ENCODE measurements at places on chromosomes 6 and 20.

GRCh38 chr6:167579806-167580618, 246.7 kb upstream of the AFDN start:
- DNase-seq, result no peak

DNA sequence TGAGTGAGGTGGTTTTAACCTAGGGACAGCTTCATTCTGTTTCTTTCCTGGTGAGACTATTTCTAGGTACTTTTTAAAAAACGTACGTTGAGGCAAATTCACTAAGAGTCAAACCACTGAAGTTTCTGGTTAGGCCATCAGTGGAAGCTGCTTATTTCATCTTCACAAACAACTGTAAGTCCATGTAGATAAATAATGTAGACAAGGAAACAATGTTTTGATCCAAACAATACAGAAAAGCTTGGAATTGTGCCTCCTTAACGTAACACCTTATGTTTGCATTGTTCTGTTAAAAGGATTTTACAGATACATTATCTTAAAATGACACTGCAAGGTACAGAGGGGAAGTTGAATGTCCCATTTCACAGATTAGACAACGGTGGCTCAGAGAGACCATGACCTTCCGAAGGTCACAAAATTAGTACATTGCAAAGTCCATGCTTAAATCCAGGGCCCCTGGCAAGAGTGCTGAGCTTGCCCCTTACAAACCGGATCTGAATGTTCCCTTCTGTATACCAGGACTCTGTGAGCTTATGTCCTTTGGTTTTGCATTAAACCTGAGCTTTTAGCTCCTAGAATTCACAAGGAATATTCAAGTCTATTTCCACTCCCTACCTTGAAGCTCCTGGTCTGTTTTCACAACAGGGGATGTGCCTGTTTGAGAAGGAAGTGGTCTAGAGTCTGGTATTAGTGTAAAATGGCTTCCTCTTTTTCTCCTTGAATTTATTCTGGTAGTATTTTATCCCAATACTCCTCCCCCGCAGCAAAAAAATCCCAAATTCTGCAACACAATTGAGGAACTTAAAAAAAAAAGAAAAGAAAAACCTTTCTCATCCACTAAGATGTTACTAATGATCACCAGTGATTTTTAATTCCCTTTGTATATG, 28.9 kb upstream of the ZNF217 start:
- DNase-seq, result no peak

DNA sequence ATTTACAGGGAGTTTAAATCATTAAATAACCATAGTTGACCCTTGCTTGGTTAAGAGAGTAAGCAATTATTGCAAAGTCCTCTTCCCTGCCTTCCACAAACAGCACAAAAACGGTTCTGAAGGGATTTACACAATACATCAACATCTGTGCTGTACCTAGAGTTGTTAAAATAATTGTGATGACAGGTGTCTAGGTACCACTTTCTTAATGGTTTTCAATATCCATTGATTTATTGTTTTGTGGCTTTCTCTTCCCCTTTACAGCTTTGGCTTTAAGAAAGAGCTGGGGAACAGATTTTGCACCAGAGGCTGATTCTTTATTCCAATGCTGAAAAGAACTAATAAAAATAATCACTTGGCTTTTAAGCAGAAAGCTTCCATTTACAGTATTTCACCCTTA, 598 bp upstream of the SOX4 start:
- DNase-seq, result no peak

- no peak for DNase-seq
These were observed 76.1 kb downstream of the NKAIN2 start for GRCh38 chr6:123879749-123880148.

- no peak for DNase-seq
These were observed 291.0 kb downstream of the COL12A1 start for GRCh38 chr6:74914888-74915287.

GRCh38 chr6:148244217-148244935, 98.3 kb upstream of the SASH1 start:
- DNase-seq, result no peak

GRCh38 chr6:88810089-88810488, 153.3 kb downstream of the RNGTT start:
- DNase-seq, result no peak

DNA sequence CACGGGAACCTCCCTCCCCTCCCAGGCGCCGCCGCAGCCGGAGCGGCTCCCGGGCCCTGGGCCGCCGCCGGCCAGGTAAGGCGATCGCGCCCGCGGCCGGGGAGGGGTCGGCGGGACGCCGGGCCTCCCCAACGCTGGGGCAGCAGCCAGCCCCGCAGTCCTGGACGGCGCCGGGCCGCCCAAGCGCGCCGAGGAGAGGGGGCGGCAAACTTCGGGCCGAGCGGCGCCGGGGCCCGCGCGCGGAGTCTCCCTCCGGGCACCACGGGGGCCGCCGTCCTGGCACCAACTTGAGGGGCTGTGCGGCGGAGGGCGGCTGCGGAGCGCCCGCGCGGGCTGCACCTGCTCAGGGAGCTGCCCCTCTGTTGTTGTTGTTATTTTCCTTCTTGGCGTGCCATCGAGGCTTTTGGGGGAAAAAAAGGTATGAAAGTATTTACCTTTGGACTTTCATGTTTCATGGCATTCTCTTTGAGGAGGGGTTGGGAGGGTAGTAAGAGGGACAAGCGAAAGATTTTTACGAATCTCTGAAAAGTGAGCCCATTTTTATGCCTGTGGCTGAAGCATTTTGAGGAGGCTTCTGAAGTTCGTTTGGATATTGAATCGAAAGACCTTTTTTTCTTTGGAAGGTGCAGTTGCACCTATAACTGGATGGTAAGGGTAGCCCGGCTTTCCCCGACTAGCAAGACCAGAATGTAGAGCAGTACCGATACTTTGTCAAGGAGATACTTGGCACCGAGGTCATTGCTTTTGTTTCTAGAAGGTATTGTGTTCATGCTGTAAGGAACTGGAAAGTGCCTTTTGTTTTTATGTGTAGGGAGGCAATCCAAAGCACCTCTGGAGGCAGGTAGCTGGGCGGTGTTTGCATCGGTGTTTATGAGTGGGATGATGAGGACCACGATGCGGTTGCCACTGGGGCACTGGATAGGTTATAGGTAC, at the start of gene RNF182:
Gene RNF182 (plus strand): TSS at position 4 of the 933 bp plus-strand sequence. CDS start 52,168 bp downstream, outside the sequence.
- peak; percentile 42 for DNase-seq

GRCh38 chr6:132819405-132820161, 5.2 kb downstream of the RPS12 start:
- no peak for DNase-seq

DNA sequence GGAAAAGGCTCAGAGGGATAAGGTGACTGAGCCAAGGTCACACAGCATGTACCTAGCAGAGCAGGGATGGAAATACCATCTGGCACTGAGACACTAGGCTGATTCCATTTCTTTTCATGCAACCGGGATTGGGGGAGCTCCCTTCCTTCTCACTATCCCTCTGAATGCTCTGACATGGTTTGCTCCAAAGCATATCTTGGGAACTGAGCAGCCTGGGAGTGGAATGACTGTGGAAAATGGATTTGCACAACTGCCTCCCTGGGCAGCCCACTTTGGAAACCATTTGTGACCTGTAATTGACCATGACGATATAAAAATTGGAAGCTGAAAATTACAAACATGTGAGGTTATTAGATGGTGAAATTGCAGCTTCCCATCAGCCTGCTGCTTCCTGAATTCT, 309.0 kb upstream of the CHD6 start:
- no peak for DNase-seq

- no peak for DNase-seq
These were observed 147.6 kb upstream of the FAM83B start for GRCh38 chr6:54698974-54699373.

GRCh38 chr6:142387997-142388815, 86.4 kb downstream of the ADGRG6 start:
- DNase-seq, result peak; percentile 1

DNA sequence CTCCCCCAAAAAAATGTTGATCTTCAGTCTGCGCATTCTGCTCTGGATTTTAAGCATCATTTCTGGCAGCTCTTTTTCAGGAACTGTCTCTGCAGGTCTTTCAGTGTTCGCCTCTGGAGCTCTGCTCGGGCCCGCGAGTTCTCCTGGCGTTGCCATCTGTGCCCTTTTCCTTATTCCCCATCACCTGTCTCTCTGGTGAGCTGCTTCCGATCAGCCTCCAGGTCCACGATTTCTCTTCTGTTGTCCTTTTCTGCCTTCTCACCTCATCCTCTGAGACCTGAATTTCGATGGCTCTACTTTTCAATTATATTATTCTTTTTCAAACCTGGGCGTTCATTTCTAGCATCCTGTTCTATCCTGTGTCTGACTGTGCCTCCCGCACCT, 590 bp upstream of the MAP1LC3A start:
- no peak for DNase-seq

DNA sequence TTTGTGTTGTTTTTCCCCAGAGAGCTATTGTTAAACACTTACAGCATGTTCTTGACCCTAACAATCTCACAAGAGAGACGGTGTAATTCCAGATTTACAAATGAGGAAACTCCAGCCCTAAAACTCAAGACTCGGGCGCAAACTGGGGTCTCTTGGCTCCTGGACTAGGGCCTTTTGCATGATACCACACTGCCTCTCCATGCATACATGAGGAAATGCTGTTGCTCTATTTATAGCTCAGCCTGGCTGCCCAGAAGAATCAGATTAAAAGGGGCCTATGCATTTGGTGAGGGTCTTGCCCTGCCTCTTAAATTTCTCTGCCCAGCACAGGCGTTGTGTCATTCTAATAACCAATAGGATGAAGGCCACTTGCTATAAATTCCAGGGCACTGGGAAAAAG, 30.5 kb upstream of the SNRPB2 start:
- DNase-seq, result no peak

GRCh38 chr20:25193843-25194242, 1.7 kb upstream of the ENTPD6 start:
- DNase-seq, result no peak

- no peak for DNase-seq
These were observed at the start of gene PSORS1C1 for GRCh38 chr6:31114541-31114878. PSORS1C1 (plus strand) TSS chr6:31114800; CDS start chr6:31129633, 14,833 bp downstream.

- no peak for DNase-seq
These were observed 80.3 kb downstream of the NDUFAF5 start for GRCh38 chr20:13865156-13865555.

- no peak for DNase-seq
These were observed 57.1 kb downstream of the KIZ start for GRCh38 chr20:21182832-21183563.

GRCh38 chr20:50348096-50348495, 157.5 kb downstream of the CEBPB start:
- DNase-seq, result no peak

- DNase-seq, result no peak
These were observed 70.6 kb upstream of the CCN2 start for GRCh38 chr6:132021552-132022375.

- no peak for DNase-seq
These were observed 4.5 kb downstream of the RIPOR2 start for GRCh38 chr6:24931296-24931695.

DNA sequence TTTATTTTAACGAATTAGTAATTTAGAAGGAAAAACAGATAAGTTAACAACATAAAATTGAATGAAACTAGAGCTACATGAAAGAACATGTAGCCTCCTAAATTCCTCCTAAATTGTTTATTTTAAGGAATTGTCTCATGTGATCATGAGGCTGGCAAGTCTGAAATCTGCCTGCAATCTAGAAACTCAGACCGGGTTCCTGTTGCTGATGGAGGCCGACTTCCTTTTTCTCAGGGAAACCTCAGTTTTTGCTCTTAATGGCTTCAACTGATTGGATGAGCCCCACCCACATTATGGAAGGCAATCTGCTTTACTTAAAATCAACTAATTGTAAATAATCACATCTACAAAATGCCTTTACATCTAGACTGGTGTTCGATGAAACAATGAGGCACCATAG, 267.6 kb upstream of the PRND start:
- no peak for DNase-seq

DNA sequence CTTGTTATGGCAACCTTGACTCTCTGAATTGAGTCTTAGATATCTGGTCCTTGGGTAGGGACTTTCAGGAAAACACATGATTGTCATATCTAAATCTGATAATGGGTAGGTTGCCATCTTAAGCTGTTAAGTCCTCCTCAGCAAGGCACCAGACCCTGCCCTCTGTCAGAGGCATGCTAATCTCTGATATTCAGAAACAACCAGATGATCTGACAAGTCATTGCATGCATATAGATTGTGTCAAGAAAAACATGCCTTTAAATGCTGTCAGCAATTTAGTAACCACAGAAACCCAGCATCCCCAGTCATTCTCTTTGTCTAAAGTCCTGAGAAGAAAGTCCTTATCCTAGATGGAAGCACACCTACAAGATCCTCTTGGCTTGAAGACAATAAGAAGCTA, 149.1 kb downstream of the EDN1 start:
- DNase-seq, result no peak

DNA sequence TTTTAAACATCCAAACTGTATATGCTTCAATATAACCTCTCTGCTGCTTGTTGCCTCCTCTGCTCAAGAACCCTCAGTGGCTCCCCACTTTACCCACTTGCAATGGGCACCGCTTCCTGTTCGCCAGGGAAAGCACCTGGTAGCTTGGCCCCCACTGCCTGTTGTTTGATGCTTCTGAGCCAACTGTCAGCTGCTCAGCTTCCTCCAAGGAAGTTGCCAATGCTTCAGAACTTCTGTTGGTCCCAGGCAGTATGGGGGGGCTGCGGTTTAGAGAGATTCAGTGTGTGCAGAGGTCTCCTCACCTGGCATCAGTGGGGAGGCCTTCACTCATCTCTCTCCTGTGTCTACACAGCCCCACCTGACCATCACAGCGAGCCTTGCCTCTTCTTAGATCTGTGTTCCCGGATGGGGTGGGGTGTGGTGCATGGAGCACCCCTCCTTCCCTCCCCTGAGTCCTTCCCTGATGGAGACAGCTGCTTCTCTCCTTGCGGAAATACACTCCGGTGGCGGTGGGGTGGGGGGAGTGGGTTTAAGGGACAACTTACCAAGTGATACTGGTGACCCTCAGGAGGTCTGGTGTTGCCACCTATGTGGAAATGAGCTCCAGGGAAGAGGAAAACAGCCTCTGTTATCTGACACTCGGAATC, 308.1 kb downstream of the CDH26 start:
- no peak for DNase-seq

GRCh38 chr20:22099348-22099747, 393.9 kb downstream of the PAX1 start:
- DNase-seq, result no peak

GRCh38 chr20:8066662-8067061, 47.1 kb upstream of the TMX4 start:
- no peak for DNase-seq

GRCh38 chr6:7189101-7189758, 81.5 kb downstream of the RREB1 start:
- DNase-seq, result no peak

GRCh38 chr20:41331731-41332130, 8.9 kb upstream of the LPIN3 start:
- no peak for DNase-seq

DNA sequence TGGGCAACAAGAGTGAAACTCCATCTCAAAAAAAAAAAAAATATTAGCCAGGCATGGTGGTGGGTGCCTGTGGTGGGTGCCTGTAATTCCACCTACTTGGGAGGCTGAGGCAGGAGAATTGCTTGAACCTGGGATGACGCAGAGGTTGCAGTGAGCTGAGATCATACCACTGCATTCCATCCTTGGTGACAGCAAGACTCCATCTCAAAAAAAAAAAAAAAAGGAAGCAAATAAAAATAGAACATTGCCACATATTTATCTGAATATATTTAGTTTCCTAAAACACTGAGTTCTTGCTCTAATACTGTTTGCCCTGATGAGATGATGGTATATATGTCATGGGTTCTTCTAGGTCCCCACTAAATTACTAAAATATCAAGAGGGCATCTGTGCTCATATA, 28.4 kb downstream of the CASP8AP2 start:
- DNase-seq, result no peak

- no peak for DNase-seq
These were observed 6.4 kb downstream of the HLA-DQB1 start for GRCh38 chr6:32659856-32660595.

GRCh38 chr6:157548635-157549467, 167.9 kb downstream of the ZDHHC14 start:
- DNase-seq, result no peak

All from NCI-H510A treated with DMSO at 0.1 percent for 48 hours (cell line).